ENCODE measurements at places on chromosomes 12 and 14. TPM values are rescaled to one million over a fixed set of nuclear protein-coding genes. Genes with fewer than 3 reads are reported as not detected.

TRHDE gene
- not detected for total RNA-seq

- DNase-seq, result no peak
These were observed 882.3 kb downstream of the LRFN5 start for GRCh38 chr14:42488965-42489364.

DNA sequence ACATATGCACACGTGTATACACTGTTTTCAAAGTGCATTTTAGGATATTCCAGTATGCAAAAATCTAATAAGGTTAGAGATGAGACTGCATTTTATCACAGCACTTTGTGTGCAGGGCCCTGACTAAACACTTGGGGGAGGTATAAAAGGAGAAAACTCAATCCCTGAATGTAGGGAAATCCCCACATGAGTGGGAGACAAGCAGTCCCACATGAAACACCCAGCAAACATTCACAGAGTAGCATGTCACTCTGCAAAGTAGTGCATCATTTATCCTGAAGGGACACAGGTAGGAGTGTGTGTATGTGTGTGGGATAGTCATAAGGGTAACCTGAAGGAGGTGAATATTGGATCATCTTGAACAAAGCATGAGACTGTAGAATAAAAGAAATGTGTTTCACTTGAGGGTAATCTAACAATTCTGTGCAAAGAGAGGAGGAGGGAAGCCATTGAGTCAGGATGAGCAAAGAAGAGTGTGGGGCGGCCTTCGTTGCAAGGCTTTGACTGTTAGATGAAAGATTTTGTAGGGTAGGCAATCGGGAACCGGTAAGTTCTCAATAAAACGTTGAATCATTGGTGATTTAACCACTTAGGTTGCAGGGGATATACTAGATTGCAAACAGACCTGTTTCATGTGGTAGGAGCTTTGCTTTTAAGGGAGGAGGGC, 2.9 kb downstream of the PRPF40B start:
- DNase-seq, result no peak

DNA sequence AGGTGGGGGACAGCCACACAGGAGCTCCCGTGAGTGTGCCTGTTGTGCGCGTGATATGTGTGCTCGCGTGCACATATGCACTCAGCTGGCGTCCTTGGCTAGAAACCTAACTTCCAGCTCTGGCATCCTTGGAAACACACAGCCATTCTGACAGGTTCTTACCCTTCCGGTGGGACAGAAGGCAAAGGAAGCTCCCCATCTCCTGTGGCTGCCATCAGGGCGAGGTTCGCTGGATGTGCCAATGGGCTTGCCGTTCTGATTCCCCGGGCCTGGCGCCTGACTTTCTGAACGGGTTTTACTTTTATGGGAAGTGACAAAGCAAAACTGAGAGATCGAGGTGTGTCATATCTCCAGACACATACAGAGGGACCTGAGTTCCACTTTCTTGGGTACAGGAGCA, 124.7 kb downstream of the PAPOLA start:
- DNase-seq, result no peak

GRCh38 chr14:99479160-99479905, 1.3 kb downstream of the SETD3 start:
- no peak for DNase-seq
